Mesothelial cell of epicardium (in vitro differentiated cells): ENCODE measurements at places on chromosomes 7 and 10.
A peak's percentile ranks its signal among the peaks of the same experiment; 100 is the strongest.

DNA sequence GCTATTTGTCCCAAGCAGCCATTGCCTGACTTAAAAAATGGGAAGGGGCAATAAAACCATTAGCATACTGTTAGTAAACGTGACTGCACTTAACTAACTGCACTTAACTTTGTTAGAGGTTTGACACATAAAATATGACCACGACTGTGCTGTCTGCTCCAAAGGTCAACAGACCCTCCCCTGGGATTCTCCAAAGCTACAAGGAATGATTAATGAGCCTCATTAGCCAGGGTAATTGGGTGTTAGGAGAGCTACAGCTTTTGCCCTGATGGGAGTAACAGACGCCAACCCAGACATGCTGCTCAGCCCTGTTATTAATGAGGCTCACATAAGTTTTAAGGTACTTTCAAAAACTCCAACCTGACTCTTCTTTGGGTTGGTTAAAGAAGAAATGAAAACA lies 129.4 kb upstream of the PLPP4 start:
- no peak for DNase-seq

DNA sequence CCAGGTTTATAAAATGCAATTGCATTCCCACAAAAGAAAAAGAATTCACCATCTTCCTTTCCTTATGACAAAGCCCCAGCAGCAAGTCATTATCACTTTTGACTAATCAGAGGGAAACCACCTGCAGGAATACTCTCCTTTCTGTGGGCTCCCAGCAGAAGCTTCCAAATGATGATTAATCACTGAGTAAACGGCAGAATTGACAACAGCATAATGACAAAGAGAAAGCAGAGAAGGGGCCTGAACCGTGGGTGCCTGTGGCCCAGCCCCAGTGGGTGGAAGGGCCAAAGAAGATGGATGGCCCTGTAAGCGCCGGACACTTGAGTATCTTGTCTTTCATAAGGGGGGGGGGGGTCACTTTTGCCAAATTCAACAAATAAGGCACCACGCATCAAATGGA lies 152.4 kb upstream of the NRBF2 start:
- DNase-seq: no peak

GRCh38 chr7:91946549-91946948 lies 5.9 kb downstream of the AKAP9 start:
- DNase-seq: no peak

- no peak for DNase-seq
Measured at GRCh38 chr7:77765481-77765880, 32.8 kb downstream of the TMEM60 start.

- peak; percentile 42 for DNase-seq
Measured at GRCh38 chr10:117796130-117796745, 250.5 kb downstream of the RAB11FIP2 start.

DNA sequence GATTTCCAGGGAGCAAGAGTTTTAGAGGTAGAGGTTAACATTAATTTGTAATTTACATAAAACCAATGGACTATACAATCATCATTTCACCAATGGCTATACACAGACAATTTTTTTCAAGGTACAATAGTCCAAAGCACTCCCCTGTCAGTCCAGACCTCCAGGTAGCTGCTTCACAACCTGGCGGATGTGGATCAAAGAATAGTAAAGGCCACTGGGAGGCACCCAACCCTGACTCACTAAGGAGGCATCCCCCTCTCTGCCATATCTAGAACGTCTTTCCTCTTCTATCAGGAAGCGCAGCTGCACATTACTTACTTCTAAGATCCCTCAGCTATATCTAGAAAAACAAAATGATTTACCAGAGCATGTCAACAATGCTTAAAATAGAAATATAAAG lies 217.7 kb upstream of the AOAH start:
- no peak for DNase-seq

DNA sequence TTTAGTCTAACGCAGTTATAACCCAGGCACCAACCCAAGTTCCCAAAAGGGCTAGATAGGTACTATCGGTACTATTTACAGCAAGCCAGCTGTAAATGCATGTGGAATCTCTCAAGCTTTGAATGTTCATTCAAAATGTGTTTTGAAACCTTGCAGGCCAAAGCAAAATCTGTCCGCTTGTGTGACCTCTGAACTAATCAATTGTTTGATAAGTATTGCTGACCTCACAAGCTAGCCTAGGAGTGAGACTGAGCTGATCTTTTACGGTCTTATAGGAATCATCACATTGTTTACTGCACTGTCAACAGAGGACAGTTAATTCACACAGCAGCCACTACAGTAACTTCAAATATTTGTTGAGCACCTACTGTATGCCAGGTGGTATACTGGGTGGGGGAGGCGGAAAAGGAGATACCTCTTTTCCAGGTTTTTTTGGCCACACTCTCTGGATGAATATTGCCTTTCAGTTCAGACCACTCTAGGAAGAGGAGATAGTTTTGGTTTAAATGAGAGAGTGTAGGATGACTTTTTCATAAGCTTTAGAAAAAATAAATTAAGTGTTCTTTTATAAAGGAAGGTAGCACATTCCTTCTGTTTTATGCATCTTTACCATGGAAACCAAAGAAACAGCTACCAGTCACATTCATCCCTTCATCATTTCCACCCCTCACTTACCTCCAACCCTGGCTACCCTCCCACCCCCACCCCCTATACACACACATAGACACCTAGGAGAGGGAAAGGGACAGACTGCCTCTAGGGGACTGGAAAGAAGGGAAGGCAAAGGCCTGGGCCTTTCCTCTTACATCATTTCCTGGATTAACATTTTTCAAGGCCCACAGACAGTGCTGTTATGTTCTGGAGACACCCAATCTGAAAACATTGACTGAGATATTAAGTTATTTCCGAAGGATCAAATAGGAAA lies 2.4 kb downstream of the PAPSS2 start:
- no peak for DNase-seq

DNA sequence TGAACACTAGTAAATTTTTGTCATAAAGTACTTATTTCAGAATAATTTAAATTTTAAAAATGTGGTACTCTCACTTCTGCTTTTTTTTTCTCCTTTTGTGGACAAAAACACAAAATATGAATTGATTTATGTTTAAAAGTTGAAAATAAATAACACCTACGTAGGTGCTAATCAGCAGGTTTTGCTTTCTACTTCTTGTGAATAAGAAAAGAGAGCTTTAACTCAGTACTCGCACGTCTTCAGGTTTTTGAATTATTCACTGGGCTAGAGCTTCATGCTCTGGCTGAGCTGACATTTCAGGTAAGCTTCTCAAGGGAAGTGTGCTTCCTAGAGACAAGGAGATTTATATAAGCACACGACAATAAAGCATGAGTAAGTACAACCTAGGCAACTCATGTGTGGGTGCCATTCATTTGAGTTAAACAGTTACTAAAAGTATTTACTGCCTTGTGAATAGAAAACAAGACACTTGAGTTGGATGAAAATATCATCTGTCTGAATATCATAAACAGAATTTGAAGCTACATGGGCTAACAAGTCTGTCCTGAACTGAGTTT lies 190.0 kb upstream of the POT1 start:
- DNase-seq: no peak

GRCh38 chr7:99740573-99741440 lies 5.8 kb upstream of the CYP3A7 start:
- DNase-seq: no peak

DNA sequence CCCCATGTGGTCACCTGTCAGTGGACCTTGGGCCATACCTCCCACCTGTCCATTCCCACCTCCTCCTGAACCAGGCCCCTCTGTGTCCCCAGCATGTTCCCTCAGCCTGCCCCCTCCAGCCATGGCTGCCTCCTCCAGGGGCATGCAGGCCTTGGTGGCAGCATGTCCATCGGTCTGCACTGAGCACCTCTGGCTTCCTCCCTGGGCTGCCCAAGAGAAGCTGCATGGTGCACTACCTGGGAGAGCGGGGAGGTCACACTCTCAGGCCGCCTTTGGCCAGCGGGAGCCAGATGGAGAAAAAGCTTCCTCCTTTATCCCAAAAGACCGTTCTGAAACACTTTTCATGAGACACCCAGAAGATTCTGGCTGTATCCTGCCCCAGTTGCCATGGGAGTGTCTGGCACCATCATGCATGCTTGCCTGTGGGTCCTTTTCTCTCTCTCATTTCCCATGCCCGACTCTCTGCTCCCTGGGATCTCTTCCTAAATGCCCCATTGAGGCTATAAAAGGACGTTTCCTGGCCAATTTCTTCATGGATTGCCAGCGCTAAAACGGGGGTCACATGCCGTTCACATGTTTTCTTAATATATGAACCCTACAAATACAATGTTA lies 45.5 kb upstream of the MGMT start:
- DNase-seq: no peak

DNA sequence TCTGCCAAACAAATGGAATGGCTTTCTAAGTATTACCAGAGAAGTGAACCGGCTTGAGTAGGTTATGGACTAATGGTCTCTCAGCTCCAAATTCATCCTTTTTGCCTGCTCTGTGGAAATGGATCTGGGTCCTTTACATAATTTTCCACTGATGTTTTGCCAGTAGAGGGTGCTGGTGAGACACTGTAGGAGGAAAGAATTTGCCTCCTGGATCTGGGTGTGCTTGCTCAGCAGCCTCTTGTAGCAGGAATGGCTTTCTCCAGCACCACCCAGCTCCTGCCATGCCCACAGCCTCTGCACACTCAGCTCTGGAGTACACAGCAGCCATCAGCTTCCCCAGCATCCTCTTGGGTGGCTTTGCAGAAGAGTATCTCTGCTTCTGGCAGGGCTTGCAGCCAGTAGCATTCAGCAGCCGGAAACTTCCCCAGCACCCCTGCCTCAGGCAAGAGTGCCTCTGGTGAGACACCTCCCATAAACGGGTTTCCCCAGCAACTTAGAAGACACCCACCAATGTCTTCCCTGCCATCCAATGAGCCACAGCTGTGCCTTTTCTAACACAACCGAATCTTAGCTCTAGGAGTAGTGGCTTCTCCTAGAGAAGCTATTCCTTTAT lies 235.0 kb upstream of the PLPP4 start:
- DNase-seq: no peak

- DNase-seq: no peak
Measured at GRCh38 chr10:4658777-4659176, 167.2 kb upstream of the AKR1E2 start.

GRCh38 chr7:2982401-2982800 lies 61.3 kb downstream of the CARD11 start:
- no peak for DNase-seq

- DNase-seq: no peak
Measured at GRCh38 chr10:133353202-133353959, 4.4 kb downstream of the FUOM start.

GRCh38 chr10:22620140-22620857 lies 94.1 kb downstream of the PIP4K2A start:
- DNase-seq: no peak

DNA sequence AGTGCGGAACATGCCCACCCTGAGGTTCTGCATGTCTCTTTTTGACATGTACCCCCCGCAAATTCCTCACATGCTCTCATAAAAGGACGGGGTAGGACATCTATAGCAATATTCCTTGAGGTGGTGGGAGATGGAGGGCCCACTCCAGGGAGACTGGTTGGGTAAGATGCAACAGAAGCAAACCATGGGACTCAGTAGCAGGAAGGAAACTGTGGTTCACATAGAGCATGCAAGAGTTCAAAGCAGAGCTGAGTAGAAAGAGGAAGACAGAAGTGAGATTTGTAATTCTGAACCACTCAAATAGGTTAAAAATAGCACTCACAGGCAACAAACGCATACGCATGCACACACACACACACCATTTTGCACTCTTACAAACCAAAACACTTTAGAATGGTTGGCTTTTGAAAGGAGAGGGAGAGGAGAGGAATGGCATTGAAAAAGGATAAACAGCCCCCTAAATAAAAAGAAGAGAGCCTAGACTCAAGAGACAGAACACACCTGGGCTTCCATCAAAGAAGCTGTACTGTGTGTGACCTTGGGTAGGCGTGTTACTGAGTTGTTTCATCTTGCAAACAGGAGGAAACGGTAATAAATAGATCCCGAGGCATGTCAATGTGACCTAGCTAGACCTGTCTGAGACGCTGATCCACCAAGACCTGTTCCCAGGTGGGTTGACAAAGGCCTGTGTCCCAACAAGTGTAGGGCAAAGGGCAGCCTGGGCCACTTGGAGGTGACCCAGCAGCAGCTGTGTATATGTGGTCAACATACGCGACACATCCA lies 77.6 kb upstream of the LRRC4 start:
- no peak for DNase-seq

DNA sequence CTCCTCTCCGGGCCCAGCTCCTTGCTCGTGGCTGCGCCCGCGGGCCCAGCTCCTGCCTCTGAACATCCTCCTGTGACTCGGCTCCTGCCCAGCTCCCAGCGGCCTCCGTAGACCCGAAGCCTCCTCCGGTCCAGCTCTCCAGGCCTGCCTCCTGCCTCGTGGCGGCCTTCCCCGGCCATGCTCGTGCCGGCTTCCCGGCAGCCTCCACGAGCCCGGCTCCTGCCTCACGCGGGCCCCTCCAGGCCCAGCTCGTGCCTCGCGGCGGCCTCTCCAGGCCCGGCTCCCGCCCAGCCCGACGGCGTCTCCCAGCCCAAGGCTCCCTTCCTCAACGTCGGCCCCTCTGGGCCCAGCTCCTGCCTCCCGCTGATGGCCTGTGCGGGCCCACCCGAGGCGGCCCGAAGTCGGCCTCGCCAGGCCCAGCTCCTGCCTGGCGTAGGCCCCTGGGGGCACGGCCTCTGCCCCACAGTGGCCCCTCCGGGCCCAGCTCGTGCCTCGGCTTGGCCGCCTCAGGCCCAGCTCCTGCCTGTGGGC lies 16.9 kb upstream of the TMEM248 start:
- DNase-seq: no peak
